ENCODE measurements at places on chromosomes 7 and 10. TPM values are rescaled to one million over a fixed set of nuclear protein-coding genes. Genes with fewer than 3 reads are reported as not detected.

The IRF5 gene
- total RNA-seq = 13.6 TPM

The FFAR4 gene
- 0.22 TPM for total RNA-seq

The LIPF gene
- not detected for total RNA-seq

The AKR1C4 gene
- 0.32 TPM for total RNA-seq

The EN2 gene
- 0.96 TPM for total RNA-seq

The CHRM2 gene
- not detected for total RNA-seq

Data from A549 treated with ZK216348 at 1 μM for 4 hours (cell line).